ENCODE measurements at places on chromosomes 6 and 20.
A peak's percentile ranks its signal among the peaks of the same experiment; 100 is the strongest.

- no peaks in the 10 kb centered on the region for H3K4me1 ChIP-seq
- peaks cover 68% of the 10 kb centered on the region for H3K27me3 ChIP-seq
- H3K36me3 ChIP-seq = no peaks in the 10 kb centered on the region
- H3K4me3 ChIP-seq = no peak overlapping the region
Observed at GRCh38 chr6:34565722-34566137, 9.6 kb upstream of the SPDEF start.

- peaks cover 6% of the 10 kb centered on the region for H3K36me3 ChIP-seq
- H3K27ac ChIP-seq = peak overlapping the region; percentile 24
- H3K4me3 ChIP-seq = no peak overlapping the region
Observed at GRCh38 chr20:48983423-48984400, 62.2 kb downstream of the ARFGEF2 start.

DNA sequence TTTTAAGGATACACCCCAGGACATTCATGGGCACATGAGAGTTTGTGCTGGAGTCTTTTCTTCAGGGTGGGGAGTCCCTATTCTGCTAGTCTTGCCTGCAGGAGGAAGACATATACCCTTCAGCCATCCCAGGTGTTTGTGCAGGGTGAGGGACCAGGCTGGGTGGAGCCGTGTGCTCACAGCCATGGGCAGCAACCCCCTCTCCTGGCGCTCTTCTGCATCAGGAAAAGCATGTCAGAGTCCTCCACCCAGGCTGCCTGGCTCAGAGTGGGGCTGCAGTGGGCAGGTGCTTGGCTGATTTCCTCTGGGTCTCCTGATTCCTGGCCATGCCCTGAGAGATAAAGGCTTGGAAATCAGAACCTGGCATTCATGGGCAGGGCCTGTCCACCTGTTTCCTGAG, 22.7 kb upstream of the MLN start:
- no peak overlapping the region for H3K4me3 ChIP-seq
- H3K4me1 ChIP-seq = no peaks in the 10 kb centered on the region
- no peaks in the 10 kb centered on the region for H3K36me3 ChIP-seq
- no peak for DNase-seq

GRCh38 chr6:57822896-57823358, 505.5 kb downstream of the PRIM2 start:
- H3K27ac ChIP-seq = no peak overlapping the region
- H3K36me3 ChIP-seq = no peaks in the 10 kb centered on the region
- no peak for DNase-seq
- H3K4me1 ChIP-seq = no peaks in the 10 kb centered on the region
- H3K27me3 ChIP-seq = peaks cover 5% of the 10 kb centered on the region
- no peak overlapping the region for H3K4me3 ChIP-seq

- no peak overlapping the region for H3K27ac ChIP-seq
- peak overlapping the region; percentile 47 for H3K4me3 ChIP-seq
- no peak for DNase-seq
Observed at GRCh38 chr20:38674092-38674764, 50.1 kb upstream of the SLC32A1 start.

- H3K4me3 ChIP-seq = peak overlapping the region; percentile 73
- no peaks in the 10 kb centered on the region for H3K4me1 ChIP-seq
- H3K27me3 ChIP-seq = no peaks in the 10 kb centered on the region
Observed at GRCh38 chr6:26520850-26521599, 17.1 kb upstream of the HMGN4 start.

DNA sequence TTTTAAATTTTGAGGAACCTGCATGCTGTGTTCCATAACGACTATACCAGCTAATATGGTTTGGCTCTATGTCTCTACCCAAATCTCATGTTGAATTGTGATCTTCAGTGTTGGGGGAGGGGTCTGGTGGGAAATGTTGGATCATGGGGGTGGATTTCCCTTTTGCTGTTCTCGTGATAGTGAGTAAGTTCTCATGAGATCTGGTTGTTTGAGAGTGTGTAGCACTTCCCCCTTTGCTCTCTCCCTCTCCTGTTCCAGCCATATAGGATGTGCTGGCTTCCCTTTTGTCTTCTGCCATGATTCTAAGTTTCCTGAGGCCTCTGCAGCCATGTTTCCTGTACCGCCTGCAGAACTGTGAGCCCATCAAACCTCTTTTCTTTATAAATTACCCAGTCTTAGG, 61.8 kb upstream of the NEDD9 start:
- no peaks in the 10 kb centered on the region for H3K4me1 ChIP-seq
- no peak overlapping the region for H3K27ac ChIP-seq
- no peaks in the 10 kb centered on the region for H3K36me3 ChIP-seq
- no peaks in the 10 kb centered on the region for H3K27me3 ChIP-seq
- H3K4me3 ChIP-seq = no peak overlapping the region

Measured in esophagus squamous epithelium (tissue), 5 donors.